Activated CD4-positive, alpha-beta T cell treated with anti-CD3 and anti-CD28 coated beads for 1 hour (primary cell): ENCODE measurements at places on chromosomes 13 and 19.

DNA sequence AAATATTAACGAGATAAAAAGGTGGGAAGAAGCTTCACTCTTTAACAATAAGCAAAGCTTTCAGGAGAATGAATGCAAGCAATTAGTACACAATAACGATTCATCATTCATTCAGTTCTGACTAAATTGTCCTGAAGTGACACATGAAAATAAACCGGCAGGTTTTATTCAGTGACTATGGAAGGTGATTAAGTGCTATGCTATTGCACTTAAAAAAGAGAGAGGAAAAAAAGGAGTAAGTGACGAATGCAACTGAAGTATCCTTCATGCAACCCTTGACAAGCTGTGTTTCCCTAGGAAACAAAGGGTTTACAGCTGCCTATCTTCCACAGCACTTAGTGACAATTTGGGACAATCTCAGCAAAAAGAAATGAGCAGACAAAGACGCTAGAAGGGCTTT is 1.4 kb downstream of the LIG4 start:
- no peak for DNase-seq

GRCh38 chr13:99388334-99388923 is 81.2 kb upstream of the GPR183 start:
- peak; percentile 2 for DNase-seq

DNA sequence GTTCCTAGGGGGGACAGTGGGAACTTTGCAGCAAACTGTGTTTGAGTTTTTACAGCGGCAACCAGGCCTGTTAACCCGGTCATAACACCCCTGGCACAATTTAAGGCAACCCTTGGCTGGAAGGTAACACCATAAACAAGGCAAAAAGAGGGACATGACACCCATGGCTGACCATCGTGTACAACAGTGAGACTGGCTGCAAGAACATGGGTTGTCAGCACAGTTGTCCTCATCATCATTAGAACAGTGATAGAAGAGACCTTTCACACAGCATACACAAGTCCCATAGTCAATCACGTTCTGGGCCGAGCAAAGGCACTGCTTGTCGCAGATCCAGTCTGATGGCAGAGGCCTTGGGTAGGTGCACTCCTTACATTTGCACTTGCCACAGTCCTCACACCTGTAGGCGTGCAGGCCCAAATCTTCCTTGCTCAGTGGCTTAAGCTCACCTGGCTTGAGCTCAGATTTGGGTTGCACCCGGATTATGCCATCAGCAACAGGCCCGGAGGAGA is 4.1 kb downstream of the SPRY2 start:
- no peak for DNase-seq

DNA sequence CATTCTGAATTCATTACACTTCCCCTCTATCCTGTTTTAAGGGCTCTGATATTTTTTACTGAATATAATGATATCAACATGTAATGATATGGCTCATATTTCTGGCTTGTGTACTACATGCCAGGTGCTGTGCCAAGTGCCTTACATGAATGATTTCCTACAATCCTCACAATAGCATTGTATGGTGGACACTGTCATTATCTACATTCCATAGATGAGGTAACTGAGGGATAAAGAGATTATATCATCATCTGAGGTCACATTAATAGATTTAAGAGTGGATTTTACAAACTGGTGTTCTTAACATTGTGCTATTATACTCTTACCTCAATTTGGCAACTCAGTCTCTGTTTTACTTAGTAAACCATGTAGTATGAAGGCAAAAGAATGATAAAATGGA is 502.0 kb downstream of the LIG4 start:
- DNase-seq = no peak

DNA sequence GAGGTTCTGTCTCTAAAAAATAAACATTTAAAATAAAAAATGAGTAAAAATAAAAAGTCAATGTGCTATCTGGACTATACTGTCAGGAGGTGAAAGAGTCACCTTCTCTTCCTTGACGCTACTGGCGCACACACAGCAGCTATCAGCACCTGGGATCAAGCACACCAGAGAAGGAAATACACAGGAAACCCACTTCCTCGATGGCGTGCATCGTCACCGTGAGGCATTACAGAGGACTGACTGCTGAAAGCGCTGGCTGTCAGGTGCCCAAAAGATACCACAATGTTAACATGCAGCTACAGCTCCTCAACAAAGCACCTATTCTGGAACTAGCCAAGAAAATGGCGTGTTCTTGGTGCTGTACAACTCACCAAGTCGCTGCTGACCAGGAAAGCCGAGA is 6.1 kb downstream of the SLC35E1 start:
- DNase-seq = peak; percentile 70

GRCh38 chr13:38090913-38091312 is 221.3 kb upstream of the TRPC4 start:
- DNase-seq = no peak

GRCh38 chr13:51785712-51786424 is 18.1 kb downstream of the DHRS12 start:
- no peak for DNase-seq

DNA sequence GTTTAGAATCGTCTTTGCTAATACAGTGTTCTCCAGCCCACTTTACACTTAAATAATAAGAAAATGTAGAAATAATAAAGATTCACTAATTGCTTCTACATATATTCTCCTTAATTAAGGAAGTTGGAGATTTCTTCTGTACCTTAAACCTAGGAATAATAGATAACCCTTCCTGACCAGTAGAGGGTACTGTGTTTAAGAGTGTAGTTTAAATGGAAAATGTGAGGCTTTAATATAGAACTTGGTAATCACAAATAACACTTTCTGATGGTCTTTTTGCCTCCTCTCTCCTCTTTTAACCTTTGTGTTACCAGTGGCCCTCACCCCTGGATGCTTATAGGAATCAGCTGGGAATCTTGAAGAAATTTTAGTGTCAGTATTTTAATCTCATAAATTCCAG is 20.7 kb downstream of the POMP start:
- DNase-seq = no peak
